ENCODE measurements at places on chromosomes 13 and 19.

DNA sequence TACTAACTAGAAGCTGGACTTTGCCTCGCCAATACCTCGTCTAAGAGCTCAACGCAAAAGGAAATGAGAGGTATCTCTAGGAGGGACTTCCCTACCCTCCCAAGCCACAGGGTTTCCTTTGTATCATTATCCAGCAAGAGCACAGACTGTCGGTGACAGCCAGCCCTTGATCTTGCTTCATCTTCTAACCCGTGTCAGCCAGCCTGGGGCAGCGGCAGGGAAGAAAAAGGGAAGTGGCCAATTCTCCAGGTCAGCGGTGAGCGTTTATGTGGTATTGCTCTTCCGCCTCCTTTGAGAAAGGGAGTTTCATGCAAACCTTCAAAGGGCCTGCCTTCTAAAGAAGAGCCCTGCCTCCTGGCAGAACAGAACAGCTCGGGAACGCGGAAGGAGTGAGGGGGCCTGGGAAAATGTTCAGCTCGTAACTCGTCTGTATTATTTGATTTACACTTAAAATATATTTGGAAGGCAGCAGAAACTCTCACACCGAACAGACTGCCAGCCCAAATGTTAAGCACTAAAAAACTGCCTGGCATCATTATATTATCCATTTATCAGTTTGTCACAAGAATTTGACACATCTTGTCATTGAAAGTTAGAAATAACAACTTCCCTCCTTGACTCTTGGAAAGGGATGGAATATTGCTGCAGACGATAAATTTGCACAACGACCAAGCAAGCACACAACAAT is 41.8 kb downstream of the EFNB2 start:
- DNase-seq, result no peak

DNA sequence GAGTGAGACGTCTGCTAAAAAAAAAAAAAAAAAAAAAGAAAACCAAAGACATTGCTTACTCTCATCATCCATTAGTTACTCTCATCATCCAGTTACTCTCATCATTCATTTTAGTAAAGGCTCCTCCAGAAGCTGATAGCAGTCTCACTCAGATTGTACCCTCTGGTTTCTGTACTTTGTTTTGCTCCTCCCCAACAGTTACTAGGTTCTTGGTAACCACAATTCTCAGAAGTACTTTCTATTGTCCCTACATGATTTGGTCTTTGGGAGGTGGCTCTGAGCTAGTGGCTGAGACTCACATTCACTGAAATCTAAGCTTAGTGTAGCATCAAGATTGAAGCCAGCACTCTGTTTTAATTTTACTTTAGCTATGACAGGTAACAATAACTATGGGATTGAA is 14.3 kb downstream of the ERICH4 start:
- DNase-seq, result no peak

- DNase-seq, result peak; percentile 56
Measured at GRCh38 chr19:8335343-8336071, 7.6 kb downstream of the KANK3 start.

GRCh38 chr19:15432629-15433518 is 14.1 kb upstream of the AKAP8L start:
- peak; percentile 95 for DNase-seq

GRCh38 chr19:35935911-35936737 is at the start of gene LRFN3:
TSS of gene LRFN3 (plus strand) at chr19:35936374. CDS start at chr19:35939426, 3,052 bp downstream.
- peak; percentile 62 for DNase-seq

- DNase-seq, result no peak
Measured at GRCh38 chr13:97205465-97205864, 16.7 kb upstream of the MBNL2 start.

DNA sequence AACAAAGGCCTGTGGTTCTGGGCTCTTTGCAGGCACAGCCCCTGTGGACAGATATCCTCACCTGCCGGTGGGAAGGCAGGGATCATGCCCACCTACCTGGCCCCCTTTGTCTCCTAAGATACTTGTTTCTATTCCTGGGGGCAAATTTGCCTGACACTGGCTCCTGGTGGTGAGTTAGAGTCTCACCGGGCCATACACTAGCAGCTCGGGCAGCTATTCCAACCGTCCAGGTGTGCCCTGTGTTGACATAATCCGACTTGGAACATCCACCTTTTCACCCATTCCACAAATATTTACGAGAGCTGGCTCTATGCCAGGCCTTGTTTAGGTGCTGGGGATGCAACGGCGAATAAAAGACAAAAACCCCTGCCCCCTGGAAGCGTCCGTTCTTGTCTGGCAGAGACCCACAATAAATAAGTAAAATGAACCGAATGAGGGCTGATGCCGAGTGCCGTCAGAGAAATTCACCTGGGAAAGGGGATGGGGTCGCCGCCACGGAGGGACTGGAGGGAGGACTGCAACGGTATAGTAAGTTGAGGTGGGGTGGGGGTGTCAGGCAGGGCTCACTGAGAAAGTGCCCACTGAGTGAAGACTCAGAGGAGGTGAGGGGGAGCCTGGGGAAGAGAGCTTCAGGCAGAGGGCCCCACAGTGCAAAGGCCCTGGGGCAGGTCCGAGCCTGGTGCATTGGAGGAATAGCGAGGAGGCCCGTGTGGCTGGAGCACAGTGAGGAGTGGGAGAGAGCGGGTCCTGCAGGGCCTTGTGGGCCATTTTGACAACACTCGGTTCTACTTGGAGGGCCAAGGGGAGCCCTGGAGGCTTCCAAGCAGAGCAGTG is 43.2 kb upstream of the RANBP3 start:
- DNase-seq, result no peak

- DNase-seq, result no peak
Measured at GRCh38 chr13:40438022-40438680, 228.3 kb downstream of the FOXO1 start.

- no peak for DNase-seq
Measured at GRCh38 chr13:50664951-50665350, 178.5 kb downstream of the DLEU7 start.

GRCh38 chr19:5645409-5645808 is 22.5 kb downstream of the SAFB start:
- no peak for DNase-seq

DNA sequence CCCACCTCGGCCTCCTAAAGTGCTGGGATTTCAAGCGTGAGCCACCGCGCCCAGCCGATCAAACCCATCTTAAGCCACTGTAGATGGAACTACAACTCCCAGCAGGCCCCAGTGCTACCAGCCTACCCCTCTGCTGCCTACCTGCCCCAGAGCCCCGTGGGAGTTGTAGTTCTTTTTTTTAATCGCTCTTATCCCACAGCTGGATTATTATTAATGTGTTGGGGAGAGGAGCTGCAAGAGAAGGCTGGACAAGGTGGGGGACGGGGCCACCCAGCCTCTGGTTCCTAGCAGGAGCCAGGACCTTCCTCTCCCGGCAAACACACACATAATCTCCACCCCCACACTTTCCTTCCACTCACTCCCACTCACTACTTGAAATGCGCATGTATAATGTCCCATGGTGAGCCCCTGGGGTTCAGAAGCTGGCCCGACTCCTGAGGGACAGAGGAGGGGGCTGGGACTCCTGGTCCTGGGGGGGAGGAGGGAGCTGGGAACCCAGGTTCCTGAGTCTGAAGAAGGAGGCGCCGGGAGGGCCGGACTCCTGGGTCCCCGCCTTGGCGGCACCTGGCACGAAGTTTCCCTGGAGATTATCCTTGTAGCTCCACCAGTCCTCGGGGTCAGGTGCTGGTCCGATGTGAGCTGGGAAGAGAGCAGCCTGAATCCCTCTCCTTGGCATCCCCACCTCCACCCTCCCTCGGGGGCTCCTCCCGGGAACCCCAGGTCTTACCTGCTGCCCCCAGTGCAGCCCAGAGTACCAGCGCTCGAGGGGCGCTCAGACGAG is 958 bp downstream of the CA11 start:
- DNase-seq, result peak; percentile 78

DNA sequence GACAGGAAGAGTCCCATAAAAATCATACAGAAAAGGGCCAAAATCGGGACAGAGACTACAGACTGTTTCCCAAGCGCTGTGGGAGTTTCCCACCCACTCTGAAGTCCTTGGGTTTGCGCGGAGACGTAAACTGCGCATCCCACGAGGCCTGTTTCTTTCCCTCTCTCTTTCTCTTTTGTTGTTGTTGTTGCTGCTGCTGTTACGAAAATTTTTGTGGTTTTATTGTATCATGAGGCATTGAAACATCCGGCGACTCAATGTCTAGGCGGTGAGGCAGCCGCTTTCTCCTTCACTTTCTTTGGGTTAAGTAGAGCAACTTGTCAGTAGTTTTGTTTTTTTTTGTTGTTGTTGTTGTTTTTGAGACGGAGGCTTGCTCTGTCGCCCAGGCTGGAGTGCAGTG is 1.6 kb upstream of the PPP1R12C start:
- no peak for DNase-seq

GRCh38 chr19:36043952-36044351 is 10.1 kb downstream of the THAP8 start:
- DNase-seq, result no peak

DNA sequence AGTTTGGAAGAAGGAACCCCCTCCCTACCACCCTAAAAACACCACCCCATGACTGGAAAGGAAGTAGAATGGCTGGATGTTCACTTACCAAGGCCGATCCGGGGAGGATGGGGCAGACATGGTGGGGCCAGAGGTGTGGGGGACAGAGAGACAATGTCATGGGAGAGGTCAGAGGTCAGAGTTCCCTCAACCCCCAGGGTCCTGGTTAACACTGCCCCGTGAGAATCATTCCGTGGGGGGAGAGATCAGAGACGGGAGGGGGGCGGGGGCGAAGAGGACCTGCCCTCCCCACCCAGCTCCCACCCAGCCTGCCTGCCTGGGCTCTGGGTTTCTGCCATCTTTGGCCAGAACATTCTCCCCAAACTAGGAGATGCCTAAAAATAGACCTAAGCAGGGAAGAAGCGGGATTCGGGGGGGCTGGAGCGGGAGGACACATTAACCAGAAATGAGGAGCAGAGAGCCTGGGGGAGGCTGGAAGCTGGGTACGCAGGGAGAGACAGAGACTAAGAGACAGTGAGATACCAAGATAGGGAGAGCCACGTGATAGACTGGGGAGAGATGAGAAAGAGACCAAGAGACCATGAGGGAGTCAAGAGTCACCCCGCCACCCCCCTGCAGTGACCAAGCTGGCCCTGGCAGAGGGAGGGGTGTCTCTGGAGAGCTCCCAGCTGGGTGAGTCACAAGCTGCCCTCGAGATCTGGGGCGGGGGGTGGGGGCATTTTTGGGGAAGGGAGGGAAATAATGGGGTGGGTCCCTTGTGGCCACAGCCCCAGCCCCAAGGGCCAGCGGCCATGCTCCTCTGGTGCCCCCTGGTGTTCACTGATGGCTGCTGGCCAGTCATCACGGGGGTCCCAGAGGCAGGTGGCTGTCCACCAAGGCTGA is 6.1 kb upstream of the KANK2 start:
- peak; percentile 54 for DNase-seq

DNA sequence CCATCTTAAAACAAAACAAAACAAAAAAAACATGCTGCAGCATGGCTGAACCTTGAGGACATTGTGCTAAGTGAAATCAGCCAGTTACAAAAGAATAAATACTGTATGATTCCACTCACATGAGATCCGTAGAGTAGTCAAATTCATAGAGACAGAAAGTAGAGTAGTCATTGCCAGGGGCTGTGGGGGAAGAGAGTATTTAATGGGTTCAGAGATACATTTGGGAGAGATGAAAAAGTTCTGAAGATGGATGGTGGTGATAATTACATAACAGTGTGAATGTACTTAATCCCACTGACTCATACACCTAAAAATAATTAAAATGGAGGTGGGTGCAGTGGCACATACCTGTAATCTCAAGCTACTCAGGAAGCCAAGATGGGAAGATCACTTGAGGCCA is 72.0 kb upstream of the C1QTNF9 start:
- DNase-seq, result no peak

GRCh38 chr19:39263912-39264305 is 4.3 kb upstream of the IFNL2 start:
- no peak for DNase-seq

DNA sequence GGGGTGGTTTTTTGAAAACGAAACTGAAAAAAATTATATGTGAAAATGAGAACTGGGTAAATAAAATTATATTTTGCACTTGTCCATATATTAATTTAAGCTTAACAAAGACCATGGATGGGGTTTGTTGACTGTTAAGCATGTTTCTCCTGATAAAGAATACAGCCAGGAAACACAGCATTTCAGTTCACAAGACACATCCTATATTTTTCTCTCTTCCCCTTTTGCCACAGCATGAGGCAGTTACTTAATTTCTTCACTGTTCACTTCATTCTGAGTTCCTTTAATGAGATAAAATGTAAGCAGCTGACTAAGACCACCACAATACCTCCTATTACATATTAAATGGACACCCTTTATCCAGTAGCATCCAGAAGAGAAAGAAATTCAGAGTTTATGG is 64.0 kb downstream of the RXFP2 start:
- no peak for DNase-seq

GRCh38 chr19:56142087-56142787 is 1.1 kb downstream of the ZNF444 start:
- DNase-seq, result no peak

DNA sequence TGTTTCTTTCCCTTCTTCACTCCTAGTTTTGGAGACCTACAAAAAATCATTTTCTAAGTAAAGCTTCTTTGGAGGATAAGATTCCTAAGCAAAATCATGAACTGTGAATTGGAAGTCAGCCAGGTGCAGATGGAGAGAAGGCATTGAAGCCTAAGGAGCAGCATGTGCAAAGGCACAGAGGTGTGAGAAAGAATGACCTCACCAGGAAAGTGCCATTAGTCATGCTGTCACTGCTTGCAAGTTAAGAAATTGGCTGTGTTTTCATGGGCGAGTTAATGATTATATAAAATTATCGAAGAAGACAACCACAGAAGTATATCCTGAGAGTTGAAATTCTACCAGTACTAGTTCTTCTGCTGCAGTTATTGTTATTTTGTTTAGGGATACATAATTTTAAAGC is 80.3 kb upstream of the KLHL1 start:
- DNase-seq, result no peak

GRCh38 chr19:55390461-55390880 is 4.7 kb downstream of the RPL28 start:
- peak; percentile 39 for DNase-seq

- DNase-seq, result no peak
Measured at GRCh38 chr19:50967929-50968715, 1.3 kb downstream of the KLK6 start.

GRCh38 chr19:51422053-51422448 is 4.6 kb upstream of the SIGLEC10 start:
- peak; percentile 96 for DNase-seq

DNA sequence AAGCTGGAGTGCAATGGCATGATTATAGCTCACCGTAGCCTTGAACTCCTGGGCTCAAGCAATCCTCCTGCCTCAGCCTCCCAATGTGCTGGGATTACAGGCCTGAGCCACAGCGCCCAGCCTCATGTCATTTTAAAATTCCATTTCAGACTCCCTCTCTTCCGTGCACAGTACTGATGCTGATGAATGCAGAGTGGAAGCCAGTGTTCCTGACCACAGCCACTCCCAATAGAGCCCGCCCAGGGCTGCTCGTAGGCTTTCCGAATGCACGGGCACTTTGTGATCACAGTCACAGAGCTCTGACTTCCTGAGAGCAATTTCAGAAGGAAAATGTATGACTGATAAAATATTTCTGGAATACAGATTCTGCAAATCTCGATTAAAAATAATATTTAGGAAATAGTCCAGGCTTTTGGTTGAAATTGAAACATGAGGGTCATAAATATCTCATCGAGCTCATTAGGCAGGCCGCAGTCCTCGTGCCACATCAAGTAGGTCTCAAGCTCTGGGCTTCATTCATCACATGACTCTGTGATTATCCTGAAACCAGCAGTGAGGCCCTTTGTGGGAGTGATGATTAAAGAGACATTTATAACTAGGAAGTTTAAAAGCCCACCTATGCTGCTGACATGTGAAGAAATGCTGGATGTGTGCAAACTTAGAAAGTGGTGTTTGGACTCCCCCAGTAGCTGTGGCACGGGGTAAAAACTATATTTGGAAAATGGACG is 38.9 kb upstream of the AMER2 start:
- no peak for DNase-seq

GRCh38 chr19:45785781-45786532 is 3.7 kb upstream of the DMPK start:
- DNase-seq, result no peak

All from stimulated activated CD4-positive, alpha-beta T cell treated with anti-CD3 and anti-CD28 coated beads, Interleukin-2, amount 100 ng/mL, for 24 hours (primary cell).